Activated T-helper 1 cell treated with anti-CD3 and anti-CD28 coated beads, Interleukin-12 subunit alpha, Interleukin-12 subunit beta, Interleukin-2, Interleukin-4 antibody, amounts not matched to agents 30 ng/mL and 10 ng/mL and 1 ng/mL, durations not matched to agents 14 hours and 24 hours and 36 hours (primary cell): ENCODE measurements at places on chromosomes 2 and 18. TPM values are rescaled to one million over a fixed set of nuclear protein-coding genes. Genes with fewer than 3 reads are reported as not detected.
A peak's percentile ranks its signal among the peaks of the same experiment; 100 is the strongest.

- H3K27ac ChIP-seq: no peak overlapping the region
- peaks cover 13% of the 10 kb centered on the region for H3K27me3 ChIP-seq
- no peak for DNase-seq
- H3K4me3 ChIP-seq: no peak overlapping the region
- H3K4me1 ChIP-seq: peaks cover 6% of the 10 kb centered on the region
Measured at GRCh38 chr2:142973160-142973821, 95.8 kb downstream of the KYNU start.

DNA sequence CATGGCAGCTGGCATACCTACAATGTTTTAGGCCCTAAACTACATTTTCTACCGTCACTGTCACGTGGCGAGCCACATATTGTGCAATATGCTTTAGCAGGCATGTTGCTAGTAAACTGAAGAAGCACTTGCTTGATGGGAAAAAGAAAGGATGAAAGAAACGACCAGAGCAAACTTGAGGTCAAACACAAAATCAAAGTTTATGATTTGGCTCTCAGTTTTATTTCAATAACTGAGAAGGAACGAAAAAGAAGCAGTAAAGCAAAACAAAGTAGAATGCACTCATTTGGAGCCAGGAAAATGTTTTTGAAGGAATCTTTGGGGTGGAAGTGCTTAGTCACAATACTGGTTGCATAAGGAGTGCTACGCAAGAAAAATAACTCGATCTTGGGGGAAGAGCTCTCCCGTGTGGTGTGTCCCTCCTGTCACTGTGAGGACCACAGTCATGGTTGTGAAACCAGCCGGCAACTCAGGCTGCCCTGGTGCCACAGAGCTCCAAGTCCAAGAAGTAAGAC lies 349.8 kb downstream of the RBM43 start:
- H3K4me1 ChIP-seq: no peaks in the 10 kb centered on the region
- no peak for DNase-seq
- H3K27ac ChIP-seq: no peak overlapping the region
- no peak overlapping the region for H3K4me3 ChIP-seq
- peaks cover 2% of the 10 kb centered on the region for H3K27me3 ChIP-seq

DNA sequence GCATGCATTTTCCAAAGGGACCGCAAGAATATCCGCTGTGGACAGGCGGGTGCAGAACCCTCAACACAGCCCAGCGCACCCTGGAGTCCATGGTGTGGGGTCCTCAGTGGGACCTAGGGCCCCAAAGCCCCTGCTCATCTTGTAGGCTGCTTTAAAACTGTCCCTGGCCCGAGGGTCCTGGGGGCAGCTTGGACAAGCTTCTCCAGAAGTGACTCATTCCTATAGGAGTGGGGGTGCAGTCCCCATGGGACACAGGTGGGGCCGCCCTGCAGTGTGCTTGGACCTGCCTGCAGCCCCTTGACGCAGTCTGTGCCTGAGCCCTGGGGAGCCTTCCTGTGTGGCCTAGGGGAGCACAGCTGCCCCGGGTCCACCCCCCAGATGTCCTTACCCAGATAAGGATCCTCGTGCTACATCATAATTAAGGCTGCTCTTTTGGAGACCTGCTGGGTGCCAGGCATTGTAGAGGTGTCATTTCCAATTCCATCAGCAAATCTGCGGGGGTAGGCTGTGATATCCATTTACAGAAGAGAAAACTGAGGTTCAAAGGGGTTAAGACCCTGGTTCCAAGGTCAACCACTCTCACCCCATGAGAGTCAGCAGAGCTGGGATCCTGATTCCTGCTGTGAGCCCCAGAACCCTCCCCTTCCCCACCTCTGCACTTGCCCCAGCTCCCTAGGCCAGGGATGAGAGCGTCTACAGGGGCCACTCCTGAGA lies 1.7 kb upstream of the HS6ST1 start:
- H3K27ac ChIP-seq: no peak overlapping the region
- no peak for DNase-seq
- peaks cover 10% of the 10 kb centered on the region for H3K27me3 ChIP-seq
- H3K4me3 ChIP-seq: peak overlapping the region; percentile 56

GRCh38 chr18:7273301-7273921 lies 42.5 kb downstream of the LRRC30 start:
- no peak overlapping the region for H3K27ac ChIP-seq
- no peaks in the 10 kb centered on the region for H3K36me3 ChIP-seq
- no peaks in the 10 kb centered on the region for H3K4me1 ChIP-seq
- H3K4me3 ChIP-seq: no peak overlapping the region
- no peak for DNase-seq

GRCh38 chr2:128663371-128664050 lies 344.8 kb upstream of the HS6ST1 start:
- peaks cover 18% of the 10 kb centered on the region for H3K27me3 ChIP-seq
- no peaks in the 10 kb centered on the region for H3K36me3 ChIP-seq
- H3K4me1 ChIP-seq: no peaks in the 10 kb centered on the region
- no peak for DNase-seq
- no peak overlapping the region for H3K27ac ChIP-seq

The RAD51AP2 gene
- total RNA-seq: not detected in 2 replicates

DNA sequence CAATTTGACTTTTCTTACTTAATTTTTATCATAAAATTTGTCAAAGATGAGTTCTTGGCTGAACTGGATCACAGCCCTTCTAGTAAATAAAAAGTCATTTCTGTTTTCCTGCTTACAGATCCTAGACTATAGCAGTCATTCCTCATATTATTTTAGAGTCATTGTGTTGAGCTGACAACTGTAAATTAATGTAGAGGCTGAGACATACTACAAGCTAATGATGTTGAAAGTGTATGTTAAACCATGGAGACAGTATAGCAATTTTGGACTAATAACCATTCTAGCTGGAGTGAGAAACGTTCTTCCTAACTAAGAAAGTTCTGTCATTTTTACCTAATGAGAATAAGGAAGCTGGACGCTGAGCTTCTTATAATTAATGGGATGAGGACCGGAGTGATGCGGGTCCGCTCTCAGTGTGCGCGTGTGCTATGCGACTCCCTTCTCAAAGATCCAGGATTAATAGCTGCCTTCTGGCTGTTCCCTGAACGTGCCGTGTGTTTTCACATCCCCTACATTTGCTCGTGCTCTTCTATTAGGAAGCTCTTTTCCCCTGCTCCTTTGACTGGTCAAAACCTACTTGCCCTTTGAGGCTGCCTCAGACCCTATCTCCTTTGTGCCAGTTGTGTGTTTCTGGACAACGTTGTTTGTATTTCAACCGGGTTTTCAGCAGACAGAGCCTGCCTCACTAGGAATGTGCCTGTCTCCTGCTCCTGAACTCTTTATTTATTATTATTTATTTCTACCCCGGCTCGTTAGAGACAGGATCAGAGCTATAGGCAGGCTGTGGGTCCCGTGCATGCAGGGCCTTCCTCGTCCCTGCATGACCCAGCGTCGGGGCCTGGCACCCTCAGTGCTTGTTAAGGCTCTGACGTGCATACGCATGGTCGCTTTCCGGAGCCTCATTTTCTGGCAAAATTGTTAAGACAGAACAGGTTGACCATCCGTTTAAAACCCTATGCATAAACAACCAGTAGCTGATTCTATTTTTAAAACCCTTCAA lies 182.6 kb downstream of the DCDC2C start:
- H3K27ac ChIP-seq: no peak overlapping the region
- no peak for DNase-seq
- no peaks in the 10 kb centered on the region for H3K4me1 ChIP-seq
- H3K4me3 ChIP-seq: no peak overlapping the region
- peaks cover 2% of the 10 kb centered on the region for H3K27me3 ChIP-seq
- H3K36me3 ChIP-seq: no peaks in the 10 kb centered on the region

- H3K36me3 ChIP-seq: no peaks in the 10 kb centered on the region
- H3K4me1 ChIP-seq: no peaks in the 10 kb centered on the region
- no peak for DNase-seq
- H3K4me3 ChIP-seq: no peak overlapping the region
- no peaks in the 10 kb centered on the region for H3K27me3 ChIP-seq
Measured at GRCh38 chr18:73288813-73289212, 421.0 kb upstream of the NETO1 start.

GRCh38 chr2:112848833-112849232 lies 12.3 kb upstream of the IL1B start:
- no peaks in the 10 kb centered on the region for H3K4me1 ChIP-seq
- DNase-seq: no peak
- H3K27me3 ChIP-seq: peaks cover 31% of the 10 kb centered on the region
- H3K36me3 ChIP-seq: no peaks in the 10 kb centered on the region

The MALL gene
- total RNA-seq: 0.31 and 0.47 TPM in 2 replicates

The FSHR gene
- not detected in 2 replicates for total RNA-seq
